ENCODE measurements at places on chromosomes 2 and 18.
A peak's percentile ranks its signal among the peaks of the same experiment; 100 is the strongest.

DNA sequence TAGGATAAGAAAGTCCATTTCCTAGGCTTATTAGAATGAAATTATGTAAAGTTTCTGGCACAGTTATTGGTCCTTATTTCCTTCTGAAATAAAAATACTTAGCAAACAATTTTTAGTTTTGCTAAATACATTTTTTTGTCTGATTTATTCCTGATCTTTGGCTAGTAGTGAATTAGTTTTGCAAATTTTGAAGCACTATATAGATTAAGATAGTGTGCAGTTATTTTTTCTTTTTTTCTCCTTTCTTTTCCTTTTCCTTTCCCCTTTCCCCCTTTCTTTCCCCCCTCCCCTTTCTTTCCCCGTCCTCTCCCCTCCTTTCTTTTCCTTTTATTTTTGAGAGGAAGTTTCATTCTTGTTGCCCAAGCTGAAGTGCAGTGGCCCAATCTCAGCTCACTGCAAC lies 59.7 kb downstream of the BIRC6 start:
- no peak for DNase-seq

- DNase-seq = peak; percentile 5
Observed at GRCh38 chr18:75130591-75131328, 78.2 kb downstream of the PTGR3 start.

DNA sequence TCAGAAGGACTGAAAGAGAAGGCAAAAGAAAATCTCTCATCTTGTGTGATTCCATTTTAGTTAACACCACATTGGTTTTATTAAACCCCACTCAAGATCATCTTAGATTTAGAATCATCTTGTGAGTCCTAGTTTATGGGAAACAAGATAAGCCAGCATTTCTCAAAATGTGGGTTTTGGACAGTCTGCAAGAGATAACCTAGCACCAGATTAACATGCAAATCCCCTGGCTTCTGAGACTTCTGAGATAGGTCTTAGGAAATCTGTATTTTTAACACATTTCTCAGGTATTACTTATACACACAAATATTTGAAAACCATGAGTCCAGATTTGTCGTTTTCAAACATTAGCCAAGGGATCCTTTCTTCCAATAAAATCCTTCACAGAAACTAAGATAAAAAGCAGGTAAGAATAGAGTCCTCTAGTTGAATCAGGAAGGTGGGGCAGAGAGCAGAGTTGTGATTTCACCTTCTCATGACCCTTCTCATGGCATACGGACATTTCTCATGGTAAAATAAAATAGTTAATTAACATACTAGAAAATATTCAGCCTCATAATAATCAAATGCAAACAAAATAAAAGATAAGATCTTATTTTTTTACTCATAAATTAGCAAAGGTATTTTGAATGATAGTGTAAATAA lies 287.2 kb upstream of the FN1 start:
- no peak for DNase-seq

DNA sequence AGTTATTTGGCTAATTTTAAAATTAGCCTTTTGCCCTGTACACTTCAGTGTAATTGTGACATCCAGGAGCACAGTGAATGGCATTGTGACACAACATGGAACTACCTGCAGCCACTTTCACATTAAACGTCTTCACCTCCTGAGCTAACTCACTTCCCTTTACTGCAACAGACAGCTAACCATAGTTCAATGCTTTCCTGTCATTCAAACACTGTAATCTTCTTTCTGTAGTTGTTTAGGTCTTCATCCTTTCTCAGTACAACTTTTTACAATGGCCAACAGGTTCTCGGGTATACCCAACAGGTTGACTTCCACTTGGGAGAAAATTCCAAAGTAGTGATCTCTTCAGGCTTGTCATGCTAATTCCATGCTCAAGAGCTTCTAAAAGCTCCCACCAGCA lies 8.6 kb upstream of the AGPS start:
- no peak for DNase-seq

- no peak for DNase-seq
Observed at GRCh38 chr2:40512256-40512655, 60.4 kb upstream of the SLC8A1 start.

- DNase-seq = no peak
Observed at GRCh38 chr18:43222501-43222900, 54.8 kb downstream of the SYT4 start.

Measured in brain pericyte (primary cell).